Suppressor macrophage treated with lipopolysaccharide for 1 hour (primary cell): ENCODE measurements at places on chromosomes 3 and 15.

DNA sequence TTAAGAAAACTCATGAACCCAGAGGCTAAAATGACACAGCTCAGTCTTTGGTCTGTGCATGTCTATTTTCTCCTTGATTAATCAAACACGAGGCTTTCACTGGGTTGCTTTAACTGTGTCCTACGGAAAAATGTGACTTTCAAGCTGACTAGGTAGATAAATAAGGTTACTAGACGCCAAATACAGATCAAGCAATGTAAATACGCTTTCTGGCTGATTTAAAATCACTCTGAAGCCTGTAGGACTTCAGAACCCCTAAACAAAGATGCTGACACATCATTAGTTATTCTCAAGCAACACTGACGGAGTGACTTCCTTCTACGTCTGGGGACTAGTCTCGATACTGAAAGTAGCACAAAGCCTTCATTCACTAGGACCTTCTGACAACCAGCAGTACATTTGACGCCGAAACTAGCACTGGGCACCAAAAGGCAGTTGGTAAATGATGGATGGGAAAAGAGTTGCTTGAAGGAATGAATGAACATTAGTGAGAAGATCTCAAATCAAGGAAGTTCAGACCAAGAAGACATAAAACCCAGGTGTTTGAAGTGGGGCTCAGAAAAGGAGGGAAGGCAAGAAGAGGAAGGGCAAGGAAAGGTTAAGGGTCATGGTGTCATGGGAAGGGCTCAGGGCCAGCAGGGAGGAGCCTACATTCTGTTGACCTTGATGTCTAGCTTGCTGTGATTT is 67.1 kb upstream of the CDV3 start:
- peak; percentile 76 for DNase-seq

DNA sequence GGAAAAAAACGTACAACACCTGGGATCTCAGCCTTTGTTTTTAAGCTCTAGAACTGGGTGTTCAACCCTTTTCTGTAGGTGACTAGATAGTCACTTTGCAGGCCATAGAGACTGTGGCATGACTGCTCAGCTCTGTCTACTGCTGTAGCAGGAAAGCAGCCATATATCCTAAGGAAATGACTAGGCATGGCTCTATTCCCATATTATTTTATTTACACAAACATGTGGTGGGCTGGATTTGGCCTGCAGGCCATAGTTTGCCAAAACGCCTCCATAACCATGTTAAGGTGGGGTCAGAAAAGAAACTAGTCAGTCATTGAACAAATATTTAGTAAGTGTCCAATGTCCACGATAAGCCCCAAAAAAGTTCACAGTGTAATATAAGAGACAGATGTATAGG is 452.5 kb downstream of the MCTP2 start:
- no peak for DNase-seq

- DNase-seq = no peak
Observed at GRCh38 chr15:45155739-45156138, 25.9 kb downstream of the DUOX1 start.

GRCh38 chr15:31483986-31484951 is 157.6 kb downstream of the KLF13 start:
- no peak for DNase-seq

- no peak for DNase-seq
Observed at GRCh38 chr15:35507932-35508638, 37.9 kb downstream of the DPH6 start.

- DNase-seq = no peak
Observed at GRCh38 chr3:109631897-109632296, 294.6 kb upstream of the DPPA4 start.

DNA sequence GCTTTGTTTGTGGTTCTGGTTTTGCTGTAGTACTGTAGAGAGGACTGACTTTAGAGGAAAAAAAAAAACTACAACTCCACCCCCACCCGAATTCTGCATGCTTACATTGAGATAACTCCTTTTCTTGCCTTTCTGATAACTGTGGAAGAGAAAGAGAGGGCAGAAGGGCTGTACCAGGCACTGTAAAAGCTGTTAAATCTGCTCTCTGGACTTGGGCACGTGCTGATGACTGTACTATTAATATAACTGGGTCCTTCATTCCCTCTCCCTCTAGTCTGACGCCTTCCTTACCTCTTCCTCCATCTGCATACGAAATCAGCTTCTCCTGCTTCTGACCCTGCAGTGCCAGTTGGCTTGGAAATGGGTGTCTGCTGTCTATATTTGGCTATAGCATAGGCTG is 15.0 kb downstream of the MAPKBP1 start:
- DNase-seq = peak; percentile 33

GRCh38 chr3:124579641-124580040 is 150.6 kb upstream of the UMPS start:
- no peak for DNase-seq

DNA sequence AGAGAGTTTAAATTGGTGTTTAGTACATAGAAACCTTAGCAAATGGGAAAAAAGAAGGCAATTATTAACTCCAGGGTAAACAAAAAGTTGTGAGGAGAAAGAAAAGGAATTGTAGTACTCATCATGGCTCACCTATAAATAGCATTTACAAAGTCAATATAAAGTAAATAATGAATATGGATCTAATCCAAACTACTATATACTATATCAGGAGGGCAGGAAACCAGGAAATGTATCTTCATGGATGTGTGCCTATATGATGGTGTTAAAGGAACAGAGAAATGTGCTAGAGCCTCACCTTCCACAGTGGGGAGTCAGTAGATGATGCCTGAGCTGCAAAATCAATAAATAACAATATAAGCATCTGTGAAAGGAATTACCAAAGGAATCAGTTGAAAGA is 208.9 kb downstream of the FAM43A start:
- DNase-seq = no peak

DNA sequence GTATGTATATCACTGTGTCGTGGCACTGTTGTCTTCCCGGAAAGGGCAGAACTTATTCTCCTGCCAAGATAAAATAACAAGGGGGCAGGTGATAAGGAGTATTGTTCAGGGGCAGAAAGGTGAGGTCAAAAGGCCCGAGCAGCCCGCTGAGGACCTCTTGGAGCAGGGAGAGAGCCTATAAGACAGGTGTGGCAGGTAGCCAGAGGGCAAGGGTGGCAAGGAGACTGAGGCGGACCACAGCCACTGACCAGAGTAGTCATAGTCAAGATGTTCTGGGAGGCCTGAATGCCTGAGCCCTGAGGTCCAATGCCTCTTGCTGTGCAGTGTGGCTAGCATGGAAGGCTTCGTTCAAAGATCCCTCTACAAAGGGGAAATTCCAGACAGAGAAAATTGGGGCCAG is 172.3 kb upstream of the CHRNA7 start:
- no peak for DNase-seq

GRCh38 chr3:122219242-122219872 is 35.9 kb downstream of the CASR start:
- no peak for DNase-seq

- DNase-seq = peak; percentile 63
Observed at GRCh38 chr3:119352863-119353527, 58.8 kb downstream of the ARHGAP31 start.

DNA sequence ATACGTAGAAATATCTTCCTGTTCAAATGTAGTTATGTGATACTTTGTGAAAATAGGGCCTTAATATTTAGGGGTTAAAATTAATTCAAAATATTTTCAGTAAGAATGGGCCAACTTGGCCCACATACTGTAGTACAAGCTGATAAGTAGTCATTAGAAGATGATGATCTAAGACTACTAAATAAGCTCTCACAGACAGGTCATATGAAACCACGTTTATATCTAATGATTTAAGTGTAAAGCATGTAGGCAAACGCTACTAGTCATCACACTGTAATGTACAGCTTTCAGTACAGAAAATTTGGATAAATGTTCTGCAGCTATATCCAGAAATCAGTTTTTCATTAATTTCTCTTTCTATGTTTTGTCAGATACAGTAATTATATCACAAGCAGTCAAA is 228.6 kb downstream of the UBE2E2 start:
- DNase-seq = no peak

DNA sequence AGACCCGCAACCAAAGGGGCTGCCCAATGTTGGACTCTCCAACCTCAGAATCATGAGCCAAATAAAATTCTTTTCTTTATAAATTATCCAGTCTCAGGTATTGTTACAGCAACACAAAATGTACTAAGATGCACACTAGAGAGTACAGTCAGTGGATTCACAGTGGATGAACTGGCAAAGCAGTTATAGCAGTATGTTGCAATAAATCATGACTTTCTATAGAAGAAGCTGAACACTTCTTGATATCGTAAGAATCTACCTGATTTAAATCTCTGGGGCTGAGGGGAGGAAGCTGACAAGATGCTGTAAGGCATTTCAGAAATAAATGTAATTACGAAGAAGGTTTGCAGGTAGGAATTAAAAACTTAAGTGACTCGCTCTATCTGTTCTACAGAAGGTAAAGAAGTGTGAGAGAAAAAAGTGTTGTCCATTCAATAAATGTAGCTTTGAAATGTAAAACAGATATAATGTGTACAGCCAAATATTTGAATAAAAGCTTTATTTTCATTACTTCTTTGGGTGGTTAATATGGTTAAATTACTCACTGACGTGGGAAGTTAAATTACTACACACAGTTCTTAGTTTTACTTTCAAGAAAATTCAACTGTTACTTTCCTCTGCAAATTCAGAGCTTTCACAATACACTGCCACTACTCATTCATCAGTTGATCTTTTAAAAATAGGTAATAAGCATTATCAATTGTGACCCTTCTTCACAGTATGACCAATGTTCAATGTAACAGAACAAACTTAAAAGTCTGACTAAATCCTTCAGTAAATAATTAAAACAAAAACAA is 439.1 kb downstream of the SHQ1 start:
- no peak for DNase-seq

DNA sequence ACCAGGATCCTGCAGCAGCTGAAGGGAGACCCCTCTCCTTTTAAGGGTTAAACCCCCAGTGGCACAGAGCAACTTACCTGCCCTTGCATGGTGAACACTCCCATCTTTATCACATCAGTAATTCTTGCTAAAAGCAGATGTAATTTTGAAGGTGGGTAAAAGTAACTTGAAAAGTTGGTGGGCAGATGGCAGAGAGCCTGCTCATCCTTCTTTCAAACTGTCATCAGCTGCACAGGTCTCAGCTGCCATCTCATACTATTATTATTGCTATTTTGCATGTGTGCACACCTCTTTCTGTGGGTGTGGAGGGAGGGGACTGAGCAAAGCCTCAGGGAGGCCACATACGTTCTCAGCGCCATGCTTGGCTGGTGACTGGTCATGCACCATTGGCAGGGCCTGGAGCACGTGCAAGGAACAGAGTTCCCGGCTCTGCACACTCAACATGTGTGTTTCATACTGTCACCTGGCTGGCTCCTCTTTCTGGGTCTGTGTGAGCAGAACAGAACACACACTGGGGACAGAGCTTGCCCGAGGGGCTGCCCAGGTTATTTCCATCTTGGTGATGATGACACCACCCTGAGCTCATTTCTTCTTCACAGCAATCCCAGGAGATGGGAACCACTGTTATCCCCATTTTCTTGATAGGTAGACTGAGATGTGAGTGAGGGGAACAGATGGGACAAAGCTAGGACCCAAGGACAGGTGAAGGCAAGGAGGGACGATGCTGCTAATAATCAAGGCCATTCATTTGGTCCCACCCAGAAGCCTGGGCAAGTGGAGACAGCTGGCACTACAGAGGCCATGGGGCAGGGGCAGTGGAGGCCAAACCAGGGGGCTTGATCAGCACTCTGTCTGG is 95.8 kb upstream of the KLF13 start:
- DNase-seq = no peak

GRCh38 chr3:38563070-38563885 is 67.1 kb downstream of the EXOG start:
- DNase-seq = no peak

DNA sequence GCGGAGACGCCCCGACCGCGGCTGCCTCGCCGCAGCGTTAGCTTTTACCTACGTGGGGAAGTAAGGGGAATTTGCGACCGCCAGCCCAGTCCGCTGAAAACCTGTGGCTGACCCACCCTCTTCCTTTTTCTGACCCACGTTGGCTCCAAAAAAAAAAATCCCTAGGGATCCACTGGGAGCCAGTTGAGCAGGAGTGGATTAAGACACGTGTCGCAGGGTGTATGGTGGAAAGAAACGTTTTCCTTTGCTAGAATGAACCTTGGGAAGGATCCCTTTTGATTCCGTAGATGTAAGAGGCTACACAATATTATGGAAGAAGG is 575 bp upstream of the PCYT1A start:
- no peak for DNase-seq

DNA sequence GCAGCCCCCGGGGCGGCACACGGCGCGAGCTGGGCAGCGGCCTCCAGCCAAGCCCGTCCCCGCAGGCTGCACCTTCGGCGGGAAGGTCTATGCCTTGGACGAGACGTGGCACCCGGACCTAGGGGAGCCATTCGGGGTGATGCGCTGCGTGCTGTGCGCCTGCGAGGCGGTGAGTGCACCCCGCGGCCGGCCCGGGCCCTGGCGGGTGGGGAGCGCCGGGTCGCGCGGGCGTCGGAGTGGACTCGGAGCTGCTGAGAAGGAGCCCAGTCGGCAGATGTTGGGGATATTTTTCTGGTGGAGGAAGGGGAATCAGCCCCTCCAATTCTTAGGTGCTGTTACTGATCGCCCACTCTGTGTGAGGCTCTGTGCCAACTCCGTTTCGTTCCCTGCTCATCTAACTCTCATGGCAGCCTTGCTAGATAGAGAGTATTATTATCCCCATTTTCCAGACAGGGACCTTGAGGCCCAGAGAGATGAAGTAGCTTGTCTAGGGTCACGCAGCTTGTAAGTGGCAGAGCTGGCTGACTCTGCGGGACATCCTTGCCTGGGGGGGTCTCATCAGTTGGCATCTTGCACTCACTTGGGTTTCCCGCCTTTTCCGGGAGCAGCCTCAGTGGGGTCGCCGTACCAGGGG is 890 bp downstream of the CHRD start:
- DNase-seq = no peak

DNA sequence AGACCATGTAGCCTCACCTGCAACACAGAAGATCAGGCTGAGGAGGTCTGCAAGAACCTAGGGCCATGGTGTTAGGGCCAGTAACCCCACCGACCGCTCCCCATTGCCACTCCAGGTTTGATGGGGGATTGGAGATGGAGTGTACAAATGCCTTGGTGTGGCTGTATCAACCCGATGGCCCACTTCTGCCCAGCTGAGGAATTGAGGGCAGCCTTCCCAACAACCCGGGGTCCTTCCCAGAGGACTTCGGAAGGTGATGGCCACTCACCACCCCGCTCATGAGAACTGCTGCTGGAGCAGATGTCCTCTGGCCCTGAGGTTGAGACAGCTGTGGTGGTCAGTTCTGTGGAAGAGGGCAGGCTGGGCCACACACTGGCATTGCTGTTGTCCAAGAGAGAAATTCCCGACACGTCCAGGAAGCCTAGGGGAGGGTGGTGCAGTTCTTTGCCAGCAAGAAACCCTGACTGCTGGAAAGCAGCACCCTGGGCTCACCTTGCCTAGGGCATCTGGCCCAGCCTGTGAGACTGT is 8.9 kb downstream of the GORASP1 start:
- no peak for DNase-seq

DNA sequence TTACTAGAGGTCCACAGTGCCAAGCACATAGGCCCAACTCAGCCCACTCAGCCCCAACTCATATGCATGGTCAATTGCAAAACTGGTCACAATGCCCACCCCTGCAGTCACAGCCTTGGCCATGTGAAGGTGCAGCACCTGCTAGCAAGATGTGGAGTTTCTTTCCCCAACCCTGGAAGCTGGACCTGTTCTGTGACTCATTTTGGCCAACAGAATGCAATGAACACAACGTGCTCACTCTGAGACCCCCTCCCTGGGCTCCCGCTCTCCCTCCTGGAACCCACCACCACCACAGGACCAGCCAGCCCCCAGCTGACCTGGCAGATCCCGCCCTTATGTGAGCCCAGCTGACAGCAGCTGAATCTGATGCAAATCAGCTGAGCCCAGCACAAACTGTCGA is 34.4 kb downstream of the ALDH1L1 start:
- no peak for DNase-seq
